Activated CD8-positive, alpha-beta T cell treated with anti-CD3 and anti-CD28 coated beads for 36 hours (primary cell): ENCODE measurements at places on chromosomes 11 and 22.

- no peak overlapping the region for H3K4me3 ChIP-seq
- H3K27ac ChIP-seq = no peak overlapping the region
- DNase-seq = no peak
- no peaks in the 10 kb centered on the region for H3K4me1 ChIP-seq
These were observed 45.8 kb upstream of the FIBIN start for GRCh38 chr11:26947904-26948639.

- H3K4me3 ChIP-seq = no peak overlapping the region
- no peak overlapping the region for H3K27ac ChIP-seq
- H3K36me3 ChIP-seq = no peaks in the 10 kb centered on the region
- DNase-seq = no peak
These were observed 66.0 kb downstream of the SHISAL1 start for GRCh38 chr22:44246615-44247326.

- H3K36me3 ChIP-seq = no peaks in the 10 kb centered on the region
- H3K4me3 ChIP-seq = no peak overlapping the region
- H3K27ac ChIP-seq = no peak overlapping the region
- no peaks in the 10 kb centered on the region for H3K4me1 ChIP-seq
These were observed 35.1 kb downstream of the FBLN1 start for GRCh38 chr22:45537734-45538181.

- H3K27ac ChIP-seq = no peak overlapping the region
- DNase-seq = no peak
- peaks cover 4% of the 10 kb centered on the region for H3K36me3 ChIP-seq
- H3K4me1 ChIP-seq = peaks cover 10% of the 10 kb centered on the region
- no peak overlapping the region for H3K4me3 ChIP-seq
- peaks cover 75% of the 10 kb centered on the region for H3K27me3 ChIP-seq
These were observed 2.0 kb downstream of the TENM4 start for GRCh38 chr11:79438631-79439409.

DNA sequence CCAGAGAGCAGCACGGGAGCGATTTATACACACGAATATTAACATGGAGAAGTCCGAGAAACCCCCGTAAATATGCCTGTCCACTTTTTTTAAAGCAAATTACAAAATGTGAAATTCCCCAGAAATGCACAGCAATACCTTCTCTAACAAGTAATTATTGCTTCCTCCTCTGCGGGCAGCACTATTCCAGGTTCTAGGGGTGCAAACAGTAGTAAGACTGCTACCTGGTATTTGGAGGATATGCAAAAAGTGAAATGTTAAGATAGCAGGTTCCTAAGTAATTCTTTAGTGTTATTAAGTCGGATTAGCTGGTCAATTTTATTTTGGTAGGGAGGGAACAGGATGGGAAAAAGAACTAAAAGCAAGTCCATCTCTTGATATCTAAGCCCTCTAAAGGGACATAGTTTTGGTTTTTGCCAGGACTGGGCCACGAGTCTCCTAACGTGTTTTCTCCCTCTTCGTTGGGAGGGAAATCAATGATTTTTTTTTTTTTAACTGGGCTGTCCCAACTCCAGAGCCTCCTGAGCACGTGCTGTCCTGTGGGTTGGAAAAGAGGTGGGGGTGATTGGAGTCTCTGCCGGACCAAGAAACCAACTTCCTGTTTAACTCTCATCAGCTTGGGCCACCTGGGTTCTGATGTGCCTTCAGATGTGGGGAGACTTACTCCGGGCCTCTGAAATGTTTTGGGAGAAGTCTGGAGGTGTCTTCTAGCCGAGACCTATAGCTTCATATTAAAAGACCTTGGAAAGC is 1.7 kb upstream of the XBP1 start:
- DNase-seq = no peak
- peak overlapping the region; percentile 95 for H3K4me3 ChIP-seq
- H3K4me1 ChIP-seq = peaks cover 31% of the 10 kb centered on the region
- peaks cover 44% of the 10 kb centered on the region for H3K36me3 ChIP-seq

DNA sequence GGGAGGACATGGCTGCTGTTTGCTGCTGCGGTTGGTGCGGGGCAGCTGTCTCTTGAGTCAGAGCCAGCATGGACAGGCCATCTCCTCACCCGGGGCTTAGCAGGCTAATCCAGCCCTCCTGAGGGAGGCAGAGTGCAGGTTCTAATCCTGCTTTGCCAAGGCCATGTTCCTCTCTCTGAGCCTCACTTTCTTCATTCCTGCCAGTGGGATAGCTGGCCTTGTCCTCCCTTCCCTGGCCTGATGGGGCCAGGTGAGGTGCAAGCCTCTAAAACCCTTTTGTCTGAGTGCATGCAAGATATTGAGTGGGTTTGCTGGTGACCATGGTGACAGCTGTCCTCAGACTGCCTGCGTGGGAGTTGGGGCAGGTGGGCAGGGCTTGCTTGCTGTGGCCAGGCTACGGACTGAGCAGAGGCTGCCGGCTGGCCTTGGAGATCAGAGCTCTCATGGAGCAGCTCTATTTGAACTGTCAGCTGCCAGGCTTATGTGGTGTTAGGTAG is 3.6 kb downstream of the USP35 start:
- no peak overlapping the region for H3K4me3 ChIP-seq
- H3K27me3 ChIP-seq = no peaks in the 10 kb centered on the region
- H3K27ac ChIP-seq = no peak overlapping the region
- H3K4me1 ChIP-seq = peaks cover 39% of the 10 kb centered on the region

DNA sequence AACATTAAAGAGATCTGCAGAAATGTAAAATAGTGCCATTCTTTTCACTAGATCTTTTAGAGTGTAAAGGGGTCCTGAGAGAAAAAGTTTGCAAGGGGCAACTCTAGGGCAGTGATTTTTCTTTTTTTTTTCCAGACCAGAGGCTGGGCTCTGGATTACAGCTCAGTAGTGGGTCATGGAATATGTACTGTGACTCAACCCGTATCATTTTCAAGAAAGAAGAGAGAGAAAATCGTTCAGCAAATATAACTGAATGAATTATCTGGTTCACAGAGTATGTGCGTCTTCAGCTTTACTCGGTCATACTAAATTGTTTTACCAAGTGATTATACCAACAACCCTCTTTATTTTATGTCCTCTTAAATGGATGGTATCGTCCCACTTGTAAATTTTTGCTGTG is 3.8 kb downstream of the CEP57 start:
- peaks cover 31% of the 10 kb centered on the region for H3K36me3 ChIP-seq
- peaks cover 45% of the 10 kb centered on the region for H3K4me1 ChIP-seq
- H3K4me3 ChIP-seq = no peak overlapping the region
- no peak overlapping the region for H3K27ac ChIP-seq

- H3K4me1 ChIP-seq = no peaks in the 10 kb centered on the region
- no peak overlapping the region for H3K27ac ChIP-seq
- no peaks in the 10 kb centered on the region for H3K36me3 ChIP-seq
- no peaks in the 10 kb centered on the region for H3K27me3 ChIP-seq
- no peak for DNase-seq
These were observed 62.0 kb upstream of the ARHGAP42 start for GRCh38 chr11:100625041-100625440.

GRCh38 chr11:6061475-6061874 is 30.9 kb upstream of the OR56A1 start:
- DNase-seq = no peak
- peaks cover 8% of the 10 kb centered on the region for H3K27me3 ChIP-seq
- H3K36me3 ChIP-seq = no peaks in the 10 kb centered on the region
- no peaks in the 10 kb centered on the region for H3K4me1 ChIP-seq

DNA sequence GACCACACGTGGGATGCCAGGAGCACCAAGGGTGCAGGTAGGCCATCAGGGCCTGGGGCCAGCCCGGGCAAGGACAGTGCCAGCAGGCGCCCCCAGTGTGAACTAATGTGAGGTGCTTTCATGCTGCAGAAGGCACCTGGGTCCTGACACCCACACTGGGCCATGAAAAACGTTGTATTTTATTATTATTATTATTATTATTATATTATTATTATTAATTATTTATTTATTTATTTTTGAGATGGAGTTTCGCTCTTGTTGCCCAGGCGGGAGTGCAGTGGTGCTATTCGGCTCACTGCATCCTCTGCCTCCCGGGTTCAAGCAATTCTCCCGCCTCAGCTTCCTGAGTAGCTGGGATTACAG is 1267.3 kb downstream of the BRD1 start:
- H3K4me3 ChIP-seq = no peak overlapping the region
- no peak for DNase-seq
- H3K27me3 ChIP-seq = no peaks in the 10 kb centered on the region
- H3K4me1 ChIP-seq = no peaks in the 10 kb centered on the region
- no peak overlapping the region for H3K27ac ChIP-seq

DNA sequence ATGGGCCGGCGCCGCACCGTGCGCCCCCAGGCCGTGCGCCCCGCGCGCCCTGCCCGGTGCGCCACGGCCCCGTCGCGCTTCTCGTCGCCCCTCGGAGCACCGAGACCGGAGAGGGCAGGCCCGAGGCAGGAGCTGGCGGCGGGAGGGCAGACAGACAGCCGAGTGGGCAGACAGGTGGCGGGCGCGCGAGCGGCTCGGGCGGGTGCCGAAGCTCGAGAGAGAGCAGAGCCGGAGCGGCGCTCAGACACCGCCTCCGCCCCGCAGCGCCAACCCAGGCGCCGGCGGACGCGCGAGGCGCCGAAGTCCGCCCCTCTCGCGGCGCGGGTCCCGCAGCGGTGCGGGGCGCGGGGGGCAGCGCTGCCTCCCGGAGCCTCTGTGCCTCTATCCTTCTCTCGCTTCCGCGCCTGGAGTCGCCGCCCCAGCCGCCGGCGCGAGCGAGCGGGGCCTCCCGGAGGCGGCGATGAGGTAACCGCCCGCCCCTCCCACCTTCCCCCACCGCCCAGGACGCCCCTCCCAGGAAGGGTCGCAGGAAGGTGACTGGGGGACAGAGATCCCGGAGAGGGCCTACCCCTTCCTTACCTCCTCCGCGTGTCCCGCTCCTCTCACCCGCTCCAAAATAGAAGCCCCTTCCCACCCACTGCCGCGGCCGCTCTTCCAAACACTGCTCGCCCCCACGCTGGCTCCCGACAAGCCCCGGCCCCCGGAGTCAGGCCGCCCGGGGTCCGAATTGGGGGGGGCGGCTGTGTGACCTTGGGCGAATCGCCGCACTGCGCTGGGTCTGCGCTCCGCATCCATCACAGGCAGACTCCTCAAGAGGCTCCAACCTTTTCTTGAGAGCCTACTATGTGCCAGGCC is at the start of gene RASL10A:
Gene RASL10A, minus strand, starts transcription at position 412 of the 855 bp plus-strand sequence. CDS start 451 bp downstream, outside the sequence.
- H3K27me3 ChIP-seq = peaks cover 43% of the 10 kb centered on the region
- peak within 1 kb of the TSS; percentile 40 for H3K4me3 ChIP-seq
- no peak within 1 kb of the TSS for H3K27ac ChIP-seq
- peaks cover 27% of the 10 kb centered on the region for H3K4me1 ChIP-seq
- no peak for DNase-seq

GRCh38 chr11:102615894-102616432 is 9.2 kb downstream of the MMP20 start:
- H3K4me3 ChIP-seq = no peak overlapping the region
- no peak overlapping the region for H3K27ac ChIP-seq
- H3K4me1 ChIP-seq = peaks cover 4% of the 10 kb centered on the region
- no peaks in the 10 kb centered on the region for H3K36me3 ChIP-seq

DNA sequence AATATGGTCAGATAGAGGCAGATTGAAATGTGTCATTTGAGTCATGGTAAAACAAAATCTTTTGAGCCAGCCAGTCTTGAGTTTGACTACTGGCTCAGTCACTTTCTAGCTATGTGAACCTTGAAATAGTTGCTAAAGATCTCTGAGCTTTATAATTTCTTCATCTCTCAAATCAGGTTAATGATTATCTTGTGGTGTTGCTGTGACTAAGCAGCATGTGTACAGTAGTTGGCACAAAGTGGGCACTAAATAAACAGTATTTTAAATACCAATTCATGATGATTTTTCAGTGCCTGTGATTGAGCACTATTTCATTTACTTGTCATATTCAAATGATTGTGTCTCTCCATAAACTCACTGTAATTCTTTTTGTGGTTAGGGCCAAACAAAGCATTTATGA is 70.8 kb downstream of the RAB38 start:
- no peak for DNase-seq
- peaks cover 7% of the 10 kb centered on the region for H3K27me3 ChIP-seq
- no peaks in the 10 kb centered on the region for H3K4me1 ChIP-seq

- peaks cover 6% of the 10 kb centered on the region for H3K36me3 ChIP-seq
- H3K4me1 ChIP-seq = peaks cover 33% of the 10 kb centered on the region
- H3K27me3 ChIP-seq = peaks cover 2% of the 10 kb centered on the region
These were observed 2.4 kb downstream of the GRK3 start for GRCh38 chr22:25566898-25567235.

GRCh38 chr11:27241311-27242122 is 121.5 kb downstream of the CCDC34 start:
- H3K4me3 ChIP-seq = no peak overlapping the region
- H3K27ac ChIP-seq = no peak overlapping the region
- H3K27me3 ChIP-seq = peaks cover 5% of the 10 kb centered on the region
- no peaks in the 10 kb centered on the region for H3K4me1 ChIP-seq
- DNase-seq = no peak

DNA sequence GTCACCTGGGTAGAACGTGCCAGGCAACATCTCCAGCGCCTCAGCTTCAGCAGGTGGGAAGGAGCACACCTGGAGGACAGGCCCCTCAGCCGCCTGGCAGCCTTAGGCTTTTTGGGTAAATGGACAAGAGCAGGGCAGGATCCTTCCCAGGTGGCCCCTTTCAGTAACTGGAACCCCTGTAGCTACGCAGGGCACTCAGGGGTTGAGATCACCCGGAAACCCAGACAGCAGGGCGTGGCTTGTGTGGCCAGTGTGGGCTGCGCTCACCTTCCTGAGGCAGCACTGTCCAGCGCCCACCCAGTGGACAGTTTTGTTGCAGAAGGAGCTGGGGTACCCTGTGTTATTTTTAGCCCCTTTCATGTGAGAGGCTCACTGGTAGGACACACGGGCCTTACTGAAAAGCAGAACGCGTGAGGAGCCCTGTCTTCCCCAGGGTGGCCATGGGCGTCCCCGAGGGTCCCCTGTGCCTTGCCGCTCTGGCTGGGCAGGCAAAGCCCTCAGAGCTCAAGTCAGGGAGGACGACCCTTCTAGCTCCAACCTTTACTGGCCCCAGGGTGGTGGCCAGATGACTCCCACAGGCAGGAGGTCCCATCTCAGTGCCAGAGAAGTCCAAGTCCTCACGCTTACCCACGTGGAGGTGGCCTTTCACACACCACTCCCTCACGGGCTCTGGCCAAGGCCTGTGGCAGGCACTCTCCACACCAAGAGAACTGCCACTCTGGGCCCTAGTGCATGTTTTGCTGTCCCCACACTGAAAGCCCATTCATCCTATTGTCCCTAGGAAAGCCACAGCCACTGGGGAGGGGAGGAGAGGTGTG is 75.8 kb downstream of the CTTN start:
- no peaks in the 10 kb centered on the region for H3K27me3 ChIP-seq
- H3K27ac ChIP-seq = no peak overlapping the region
- H3K36me3 ChIP-seq = no peaks in the 10 kb centered on the region

DNA sequence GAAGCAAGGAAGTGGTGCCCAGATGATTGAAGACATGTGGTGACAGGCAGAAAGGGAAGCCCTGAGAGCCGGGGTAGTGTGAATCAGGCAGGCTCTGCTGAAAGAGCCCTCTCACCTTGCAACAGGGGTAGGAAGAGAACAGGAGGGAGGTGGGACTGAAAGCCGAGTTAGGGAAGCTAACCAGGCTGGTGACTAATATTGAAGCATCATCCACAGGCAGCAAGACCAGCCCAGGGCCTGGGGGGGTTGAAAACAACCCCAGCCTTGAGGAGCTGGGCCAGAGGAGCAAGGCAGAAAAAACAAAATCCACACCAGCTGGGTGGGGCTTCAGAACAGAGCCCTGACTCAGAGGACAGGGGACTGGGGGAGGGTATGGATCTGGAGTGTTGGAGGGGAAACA is 35.0 kb upstream of the CRTAM start:
- H3K4me1 ChIP-seq = peaks cover 41% of the 10 kb centered on the region
- no peaks in the 10 kb centered on the region for H3K27me3 ChIP-seq
- H3K36me3 ChIP-seq = peaks cover 25% of the 10 kb centered on the region
- H3K4me3 ChIP-seq = no peak overlapping the region

- no peak overlapping the region for H3K4me3 ChIP-seq
- no peaks in the 10 kb centered on the region for H3K27me3 ChIP-seq
- no peak overlapping the region for H3K27ac ChIP-seq
- DNase-seq = no peak
These were observed 37.0 kb downstream of the SGSM1 start for GRCh38 chr22:24843048-24843447.

- H3K27ac ChIP-seq = no peak overlapping the region
- no peak for DNase-seq
- no peaks in the 10 kb centered on the region for H3K4me1 ChIP-seq
These were observed 154.9 kb upstream of the CEP126 start for GRCh38 chr11:101759771-101760450.
